ENCODE measurements at places on chromosomes 6 and 20. TPM values are rescaled to one million over a fixed set of nuclear protein-coding genes. Genes with fewer than 3 reads are reported as not detected.

Gene ADAT2
- 5.8 TPM for total RNA-seq

Gene NTSR1
- total RNA-seq, result 0.16 TPM

Gene TCEA2
- total RNA-seq, result 47.9 TPM

Gene AIG1
- total RNA-seq, result 23.5 TPM

Data from A549 treated with ZK216348 at 1 μM for 4 hours (cell line).